ENCODE measurements at places on chromosomes 3 and 15.

DNA sequence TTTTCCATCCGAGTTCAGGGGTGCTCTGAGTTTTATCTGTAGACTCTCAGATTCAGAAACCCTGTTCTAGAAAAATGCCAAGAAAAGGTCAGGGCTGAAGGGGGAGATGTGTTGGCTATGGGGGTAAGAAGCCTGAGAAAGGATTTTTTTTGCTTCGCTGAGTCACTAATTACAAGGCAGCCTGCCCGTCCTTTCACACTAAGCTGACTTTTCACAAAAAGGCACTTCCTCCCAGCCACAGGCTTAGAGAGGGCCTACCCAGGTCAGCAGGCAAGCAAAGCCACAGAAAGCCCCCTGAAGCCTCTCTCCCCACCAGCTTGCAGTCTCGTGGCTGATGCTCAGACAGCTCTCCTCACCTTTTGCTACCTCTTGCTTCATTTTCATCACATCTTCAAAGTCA lies 192.6 kb upstream of the PRICKLE2 start:
- DNase-seq, result no peak

DNA sequence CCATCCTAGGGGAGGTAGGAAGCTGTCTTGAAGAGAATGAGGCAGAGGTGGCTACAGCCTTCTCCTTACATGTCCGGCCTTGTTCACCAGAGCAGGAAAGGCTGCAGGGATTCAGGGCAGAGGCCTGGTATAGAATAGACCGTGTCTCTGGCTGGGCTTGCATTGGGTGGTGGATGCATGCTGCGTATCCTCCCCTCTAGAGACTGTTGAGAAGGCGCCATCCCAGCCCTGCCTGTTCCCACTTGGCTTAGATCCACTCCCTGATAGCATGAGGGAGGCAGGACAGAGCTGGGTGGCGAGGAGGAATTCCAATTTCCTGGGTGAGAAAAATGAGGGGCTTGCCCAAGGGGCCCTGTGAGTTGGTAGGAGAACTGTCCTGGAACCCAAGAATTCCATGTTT lies 57.5 kb downstream of the CORO2B start:
- no peak for DNase-seq

DNA sequence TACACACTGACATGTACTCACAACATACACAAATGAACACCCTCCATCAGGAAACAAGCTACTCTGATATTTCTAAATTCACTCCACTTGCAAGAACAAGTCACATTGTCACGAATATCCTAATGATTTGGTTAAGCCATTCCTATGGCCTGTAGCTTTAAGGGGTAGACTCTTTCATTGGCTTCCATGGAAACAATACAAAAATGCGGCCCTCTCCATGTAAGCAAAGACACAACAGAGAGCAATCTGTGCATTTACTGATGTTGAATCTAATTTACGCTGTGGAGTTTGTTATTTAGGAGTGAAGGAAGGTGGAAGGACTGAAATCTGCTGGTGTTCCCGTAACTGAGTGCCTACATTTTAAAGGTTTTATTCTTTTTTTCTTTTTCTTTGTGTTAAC lies 114.5 kb downstream of the FMN1 start:
- no peak for DNase-seq

- DNase-seq, result no peak
Measured at GRCh38 chr3:152352554-152352953, 83.8 kb downstream of the MBNL1 start.

GRCh38 chr3:124700880-124701684 lies 29.2 kb upstream of the UMPS start:
- DNase-seq, result no peak

GRCh38 chr3:120459196-120459595 lies 8.4 kb upstream of the FSTL1 start:
- no peak for DNase-seq

DNA sequence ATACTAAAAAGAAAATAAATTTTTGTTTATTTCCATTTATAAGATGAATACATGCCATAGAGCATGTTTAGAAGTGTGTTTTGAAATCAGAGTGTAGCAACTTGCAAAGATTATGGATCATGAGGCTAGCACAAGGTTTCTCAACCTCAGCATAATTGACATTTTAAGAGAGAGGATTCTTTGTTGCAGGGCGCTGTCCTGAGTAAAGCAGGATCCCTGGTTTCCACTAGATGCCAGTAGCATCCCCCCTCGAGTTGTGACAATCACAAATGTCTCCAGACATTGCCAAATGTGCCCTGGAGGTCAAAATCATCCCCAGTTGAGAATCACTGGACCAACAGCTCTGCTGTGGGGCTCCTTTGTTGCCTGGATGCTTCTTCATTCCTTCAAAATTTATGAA lies 128.5 kb upstream of the RBMS3 start:
- DNase-seq, result no peak
